ENCODE measurements at places on chromosomes 6 and 20.

GRCh38 chr6:88251301-88251700 lies 85.2 kb upstream of the CNR1 start:
- DNase-seq: no peak

GRCh38 chr6:22610127-22610526 lies 40.8 kb downstream of the HDGFL1 start:
- no peak for DNase-seq

GRCh38 chr20:35607003-35607735 lies 8.5 kb upstream of the SPAG4 start:
- DNase-seq: no peak

- no peak for DNase-seq
Observed at GRCh38 chr6:14277405-14277930, 159.9 kb downstream of the CD83 start.

GRCh38 chr20:14199111-14199510 lies 138.3 kb downstream of the FLRT3 start:
- no peak for DNase-seq

DNA sequence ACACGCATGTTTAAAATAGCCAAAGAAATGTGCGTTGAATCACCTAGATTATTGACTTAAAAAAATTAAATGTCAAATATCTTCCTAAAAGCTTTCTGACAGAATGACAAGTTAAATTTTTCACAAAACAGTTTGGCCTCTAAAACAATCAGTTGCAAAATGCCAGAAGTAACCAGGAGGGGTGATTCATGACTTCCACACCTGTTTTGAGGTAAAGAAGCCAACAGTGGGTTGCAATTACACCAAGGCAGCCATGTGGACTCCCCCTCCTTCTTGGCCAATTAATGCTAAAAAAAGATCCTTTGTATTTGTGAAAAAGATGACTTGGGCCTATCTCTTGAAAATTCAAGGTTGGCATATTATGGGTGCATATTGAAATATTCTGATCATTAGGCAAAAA lies 424.8 kb downstream of the CBLN4 start:
- no peak for DNase-seq

GRCh38 chr20:51775241-51775640 lies 7.1 kb upstream of the ATP9A start:
- no peak for DNase-seq

- DNase-seq: no peak
Observed at GRCh38 chr6:20712011-20712410, 177.8 kb downstream of the CDKAL1 start.

DNA sequence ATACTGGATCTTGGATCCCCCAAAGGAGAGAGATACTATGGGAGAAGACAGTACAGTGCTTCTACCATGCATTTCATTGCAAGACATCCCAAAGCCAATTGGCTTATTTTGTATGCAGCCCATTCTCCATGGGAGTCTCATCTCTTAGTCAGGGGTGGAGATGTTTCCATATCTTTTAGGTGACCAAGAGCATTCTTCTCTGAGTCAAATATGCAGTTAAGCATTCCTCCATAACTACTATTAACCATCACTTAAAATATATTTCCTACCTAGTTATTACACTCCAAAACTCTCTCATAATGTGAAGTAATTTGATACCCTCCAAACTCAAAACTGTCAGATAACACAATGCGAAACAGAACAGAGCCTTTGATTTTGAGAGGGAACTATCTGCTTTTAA lies 542.6 kb downstream of the HDGFL1 start:
- DNase-seq: no peak

DNA sequence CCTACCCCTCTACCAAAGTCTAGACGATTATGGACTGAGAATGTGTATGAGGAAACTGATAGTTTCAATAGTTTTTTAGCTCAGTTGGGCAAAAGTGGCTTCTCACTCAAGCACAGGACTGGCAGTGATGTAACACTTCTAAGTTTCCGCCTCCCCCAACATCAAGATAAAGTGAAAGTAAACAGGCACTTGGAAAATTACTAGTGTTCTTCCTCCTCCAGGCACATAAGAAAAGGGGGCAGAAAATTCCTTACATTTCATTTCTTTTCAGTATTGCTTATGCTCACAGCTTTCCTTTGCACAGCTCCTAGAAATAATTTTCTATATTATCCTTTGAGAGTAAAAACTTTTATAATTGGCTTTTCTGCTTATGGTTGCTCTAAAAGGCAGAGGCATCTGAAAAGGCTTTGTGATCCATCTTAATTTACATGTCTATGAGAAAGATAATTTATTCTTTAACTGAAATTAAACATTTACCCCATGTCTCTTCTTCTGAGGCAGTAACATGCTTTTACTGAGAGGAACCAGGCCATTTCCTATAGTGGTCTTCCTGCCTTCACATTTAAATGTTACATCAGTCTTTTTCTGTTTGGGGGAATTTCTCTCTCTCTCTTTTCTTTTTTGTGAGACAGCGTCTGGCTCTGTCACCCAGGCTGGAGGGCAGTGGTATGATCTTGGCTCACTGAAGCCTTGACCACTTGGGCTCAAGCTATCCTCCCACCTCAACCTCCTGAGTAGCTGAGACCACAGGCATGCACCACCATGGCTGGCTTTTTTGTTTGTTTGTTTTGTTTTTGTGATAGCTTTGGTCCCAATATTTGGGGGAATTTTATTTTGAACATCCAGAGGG lies 65.0 kb upstream of the EEF1A1 start:
- peak; percentile 38 for DNase-seq

- DNase-seq: no peak
Observed at GRCh38 chr20:62580052-62580451, 62.3 kb upstream of the SLCO4A1 start.

DNA sequence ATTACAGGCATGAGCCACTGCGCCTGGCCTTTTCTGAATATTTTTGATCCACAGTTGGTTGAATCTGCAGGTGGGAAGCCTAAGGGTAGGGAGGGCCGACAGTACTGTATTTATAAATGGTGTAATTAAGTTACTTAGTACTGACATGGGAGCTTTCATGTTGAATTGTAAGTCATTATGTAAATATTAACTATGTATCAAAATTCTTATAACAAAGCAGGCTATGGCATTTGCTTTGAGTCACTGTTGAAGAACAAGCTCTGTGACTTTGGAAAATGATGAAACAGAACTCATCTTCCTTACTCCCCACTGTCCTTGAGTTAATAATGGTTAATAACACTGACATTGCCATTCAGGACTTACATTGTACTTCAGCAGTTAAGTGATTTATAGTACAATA lies 63.0 kb upstream of the TXNDC5 start:
- no peak for DNase-seq

- DNase-seq: no peak
Observed at GRCh38 chr6:168028181-168028580, 30.7 kb downstream of the KIF25 start.

GRCh38 chr6:34964564-34964963 lies 75.5 kb downstream of the ANKS1A start:
- DNase-seq: no peak

- no peak for DNase-seq
Observed at GRCh38 chr6:116268589-116269293, 11.0 kb downstream of the TSPYL1 start.

Measured in effector memory CD8-positive, alpha-beta T cell (primary cell).